ENCODE measurements at places on chromosomes 2 and 18. TPM values are rescaled to one million over a fixed set of nuclear protein-coding genes. Genes with fewer than 3 reads are reported as not detected.

GRCh38 chr2:67752969-67753368 is 309.8 kb downstream of the C1D start:
- H3K36me3 ChIP-seq, result no peaks in the 10 kb centered on the region
- H3K27ac ChIP-seq, result no peak overlapping the region
- no peak overlapping the region for H3K4me3 ChIP-seq
- no peak for DNase-seq

The CRYGC gene
- not detected for total RNA-seq

DNA sequence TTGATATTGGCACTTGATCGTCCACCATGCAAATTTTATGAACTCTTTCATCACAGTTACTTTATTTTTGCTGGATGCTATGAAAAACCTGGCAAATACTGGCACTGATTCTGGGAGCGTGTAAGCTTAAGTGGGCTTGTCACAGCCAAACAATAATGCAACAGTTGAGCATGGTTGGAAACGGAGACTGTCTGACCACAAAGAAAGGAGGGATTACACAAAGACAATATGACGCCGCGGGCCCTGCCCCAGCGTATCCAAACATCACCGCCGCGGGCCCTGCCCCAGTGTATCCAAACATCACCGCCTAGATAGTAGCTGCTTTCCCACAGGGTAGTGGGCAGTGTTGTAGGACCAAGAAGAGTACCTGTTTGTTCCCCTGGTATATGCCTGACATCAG is 135.9 kb downstream of the PRPF40A start:
- H3K27me3 ChIP-seq, result no peaks in the 10 kb centered on the region
- H3K27ac ChIP-seq, result no peak overlapping the region
- no peak overlapping the region for H3K4me3 ChIP-seq
- H3K36me3 ChIP-seq, result peaks cover 4% of the 10 kb centered on the region

GRCh38 chr18:51514128-51514527 is 316.6 kb upstream of the MEX3C start:
- no peak overlapping the region for H3K4me3 ChIP-seq
- no peak overlapping the region for H3K27ac ChIP-seq
- no peaks in the 10 kb centered on the region for H3K27me3 ChIP-seq
- no peaks in the 10 kb centered on the region for H3K4me1 ChIP-seq
- DNase-seq, result no peak
- no peaks in the 10 kb centered on the region for H3K36me3 ChIP-seq

The RGPD3 gene
- 2.1 TPM for total RNA-seq

DNA sequence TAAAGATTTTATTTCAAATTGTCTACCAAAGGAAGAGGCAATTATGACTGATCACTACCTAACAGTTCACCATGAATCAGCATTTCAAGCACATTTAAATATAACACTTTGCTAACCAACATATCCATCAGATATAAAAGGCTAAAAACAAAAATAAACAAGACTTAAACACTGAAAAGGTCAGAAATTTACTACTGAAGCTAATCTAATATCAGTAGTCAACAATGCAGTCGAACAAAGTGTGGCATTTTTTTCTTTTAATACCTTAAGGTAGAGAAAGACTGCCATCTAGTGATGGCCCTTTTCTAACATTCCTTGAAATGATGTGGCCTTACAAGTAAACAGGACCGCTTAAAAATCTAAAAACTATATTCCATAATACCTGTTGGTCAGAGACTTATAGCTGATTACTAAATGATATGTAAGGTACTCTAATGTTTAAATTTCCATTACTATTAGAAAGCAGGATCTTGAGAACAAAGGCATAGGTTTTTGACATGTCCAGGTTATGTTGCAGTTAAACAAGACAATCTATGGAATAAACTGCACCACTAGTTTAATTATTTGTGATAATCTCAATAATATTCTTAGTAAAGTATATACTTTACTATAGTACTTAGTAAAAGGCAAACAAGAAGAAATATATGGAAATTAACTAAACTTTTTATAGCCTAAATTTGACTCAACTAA is 80.0 kb downstream of the EXOC6B start:
- no peaks in the 10 kb centered on the region for H3K27me3 ChIP-seq
- H3K4me3 ChIP-seq, result no peak overlapping the region
- DNase-seq, result no peak
- H3K4me1 ChIP-seq, result peaks cover 7% of the 10 kb centered on the region
- H3K27ac ChIP-seq, result no peak overlapping the region

DNA sequence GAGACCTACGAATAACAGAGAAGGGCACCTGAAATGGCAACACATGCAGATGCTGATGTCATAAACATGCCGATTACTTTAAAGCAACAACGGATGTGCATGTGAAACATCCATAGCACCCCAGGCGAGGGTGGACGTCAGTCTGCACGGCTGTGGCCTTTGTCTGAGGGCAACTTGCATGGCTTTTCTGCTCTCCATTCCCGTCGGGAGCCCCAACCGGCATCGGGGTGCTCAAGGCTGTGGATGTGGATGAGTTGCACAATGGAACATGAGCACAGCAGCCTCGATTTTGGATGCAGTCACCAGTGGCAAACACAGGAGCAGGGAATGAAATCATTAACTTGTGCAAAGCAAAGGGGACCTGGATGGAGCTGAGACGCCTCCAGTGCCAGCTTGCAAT is 298.2 kb upstream of the SALL3 start:
- peaks cover 10% of the 10 kb centered on the region for H3K27me3 ChIP-seq
- DNase-seq, result no peak
- no peak overlapping the region for H3K4me3 ChIP-seq
- H3K4me1 ChIP-seq, result no peaks in the 10 kb centered on the region

The VAMP8 gene
- total RNA-seq, result 95.8 TPM

- H3K4me1 ChIP-seq, result peaks cover under 1% of the 10 kb centered on the region
- no peaks in the 10 kb centered on the region for H3K27me3 ChIP-seq
- H3K4me3 ChIP-seq, result no peak overlapping the region
- no peak for DNase-seq
These were observed 6.1 kb downstream of the IMPACT start for GRCh38 chr18:24432618-24433017.
